Activated CD4-positive, alpha-beta T cell treated with anti-CD3 and anti-CD28 coated beads, Interleukin-2, amount 50 U/mL, for 4 hours (primary cell): ENCODE measurements at places on chromosomes 5 and 9.

DNA sequence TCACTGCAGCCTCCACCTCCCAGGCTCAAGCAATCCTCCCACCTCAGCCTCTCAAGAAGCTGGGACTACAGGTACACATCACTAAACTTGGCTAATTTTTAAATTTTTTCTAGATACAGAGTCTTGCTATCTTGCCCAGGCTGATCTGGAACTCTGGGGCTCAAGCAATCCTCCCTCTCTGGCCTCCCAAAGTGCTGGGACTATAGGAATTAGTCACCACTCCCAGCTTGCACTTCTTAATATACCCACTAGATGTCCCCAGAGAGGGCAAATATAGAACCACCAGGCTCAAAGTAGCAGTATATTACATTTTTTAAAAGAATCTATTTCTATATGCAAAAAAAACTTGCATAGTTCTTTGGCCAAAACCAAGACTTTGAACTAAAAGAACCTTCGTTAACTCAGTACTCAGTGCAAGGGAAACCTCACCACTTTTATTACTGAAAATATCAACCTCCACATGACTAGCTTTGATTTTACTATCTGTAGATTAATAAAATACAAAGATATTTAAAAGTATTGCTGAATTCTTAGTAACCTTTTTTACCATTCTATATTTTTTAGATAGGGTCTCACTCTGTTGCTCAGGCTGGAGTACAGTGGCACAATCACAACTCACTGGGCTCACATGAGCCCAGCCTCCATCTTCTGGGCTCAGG is 25.8 kb upstream of the HSD17B3 start:
- DNase-seq, result peak; percentile 19

DNA sequence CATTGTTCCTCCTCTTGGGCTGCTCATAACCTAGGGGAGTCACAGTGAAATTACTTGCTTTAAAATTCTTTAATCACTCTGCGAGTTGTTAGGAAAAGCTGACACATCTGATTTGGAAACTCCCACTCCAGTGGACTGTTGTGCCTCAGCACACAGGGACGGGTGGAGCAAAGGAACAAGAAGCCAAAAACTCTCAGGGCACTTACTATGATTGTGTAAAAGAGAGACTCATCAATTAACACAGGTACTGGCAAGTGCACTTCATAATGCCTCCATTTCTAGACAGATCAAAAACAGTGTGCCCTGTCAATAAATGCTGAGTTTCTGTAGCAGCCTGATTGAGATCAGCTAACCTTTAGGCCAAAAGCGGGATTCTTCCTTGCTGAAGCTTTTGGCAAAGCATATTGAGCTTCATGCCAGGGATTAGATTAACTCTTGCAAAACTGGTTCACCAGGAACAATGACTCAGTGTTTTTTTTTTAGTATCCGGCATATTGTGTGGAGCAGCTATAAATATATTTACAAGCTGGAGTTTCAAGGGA is 55.9 kb downstream of the TMC1 start:
- DNase-seq, result no peak

DNA sequence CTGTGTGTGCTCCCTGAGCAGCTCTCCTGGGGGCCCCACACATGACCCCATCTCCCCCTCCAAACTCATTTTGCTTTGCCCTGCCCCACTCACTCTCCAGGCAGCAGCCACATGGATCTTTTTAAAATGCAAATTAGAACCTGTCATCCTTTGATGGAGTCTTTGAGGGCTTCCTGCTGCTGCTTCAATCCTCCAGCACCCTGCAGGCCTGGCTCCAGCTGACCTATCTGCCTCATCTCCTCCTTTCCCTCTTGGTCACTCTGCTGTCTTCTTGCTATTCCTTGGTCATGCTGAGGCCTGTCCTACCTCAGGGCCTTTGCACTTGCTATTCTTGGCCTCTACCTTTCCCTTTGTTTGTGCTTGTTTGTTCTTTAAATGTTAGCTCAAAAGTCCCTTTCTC is 17.9 kb downstream of the NDST1 start:
- no peak for DNase-seq

DNA sequence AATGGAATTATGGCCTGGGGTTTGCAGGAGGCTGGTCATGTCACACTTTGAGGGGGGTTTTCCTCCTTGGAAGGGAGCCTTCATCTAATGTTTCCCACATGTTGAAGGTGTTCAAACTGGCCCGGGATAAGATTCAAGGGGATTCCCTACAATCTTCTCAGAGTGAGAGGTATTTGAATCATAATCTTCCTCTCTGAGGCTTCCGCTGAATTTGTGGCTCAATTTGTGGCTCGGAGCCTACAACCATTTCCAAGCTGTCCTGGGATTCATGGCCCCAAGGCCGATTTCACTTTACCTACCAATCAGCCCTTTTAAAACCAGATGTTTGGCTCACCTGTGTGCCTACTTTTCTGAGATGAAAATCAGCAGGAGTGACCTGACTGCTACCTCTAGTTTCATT is 3.9 kb downstream of the TNC start:
- DNase-seq, result no peak

GRCh38 chr9:26559506-26559905 is 333.1 kb downstream of the CAAP1 start:
- DNase-seq, result no peak
